ENCODE measurements at places on chromosomes 2 and 18.

GRCh38 chr2:172806996-172807395 lies 71.4 kb downstream of the RAPGEF4 start:
- peak; percentile 28 for DNase-seq

DNA sequence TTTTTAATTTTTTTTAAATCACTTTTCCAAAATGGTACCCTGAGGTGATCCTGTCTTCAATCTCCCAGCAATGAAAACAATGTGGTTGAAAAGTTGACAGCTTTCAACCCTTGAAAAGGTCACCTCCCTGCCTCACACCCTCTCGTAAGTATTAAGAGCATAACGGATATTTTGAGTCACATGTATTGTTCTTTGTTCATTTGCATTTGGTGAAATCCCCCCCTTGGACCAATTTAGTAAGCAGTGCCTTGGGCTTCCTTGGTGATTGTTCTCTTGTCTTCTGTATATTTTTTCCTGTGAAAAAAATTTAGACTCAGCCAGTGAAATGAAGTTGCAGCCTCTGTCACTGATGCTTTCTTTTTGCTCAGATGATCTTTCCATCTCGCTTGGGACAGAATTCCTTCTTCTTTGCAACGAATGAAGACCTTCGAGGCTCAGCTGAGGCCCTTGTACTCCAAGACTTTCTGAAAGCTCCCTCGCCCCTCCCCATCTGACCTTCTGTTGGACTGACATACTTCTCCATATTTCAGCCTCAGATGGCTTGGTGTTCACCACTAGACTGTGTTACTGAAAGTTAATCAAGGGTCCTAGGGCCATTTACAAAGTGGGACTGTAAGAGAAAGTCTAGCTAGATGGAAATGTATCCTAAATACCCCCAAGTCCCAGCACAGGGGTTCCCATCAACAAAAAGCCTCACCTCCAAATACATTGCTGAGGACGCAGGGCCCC lies 158.4 kb downstream of the BCL2 start:
- DNase-seq: no peak

- peak; percentile 12 for DNase-seq
These were observed 249.9 kb upstream of the THUMPD2 start for GRCh38 chr2:40028792-40029488.

GRCh38 chr2:61604433-61604832 lies 66.3 kb upstream of the XPO1 start:
- DNase-seq: no peak

DNA sequence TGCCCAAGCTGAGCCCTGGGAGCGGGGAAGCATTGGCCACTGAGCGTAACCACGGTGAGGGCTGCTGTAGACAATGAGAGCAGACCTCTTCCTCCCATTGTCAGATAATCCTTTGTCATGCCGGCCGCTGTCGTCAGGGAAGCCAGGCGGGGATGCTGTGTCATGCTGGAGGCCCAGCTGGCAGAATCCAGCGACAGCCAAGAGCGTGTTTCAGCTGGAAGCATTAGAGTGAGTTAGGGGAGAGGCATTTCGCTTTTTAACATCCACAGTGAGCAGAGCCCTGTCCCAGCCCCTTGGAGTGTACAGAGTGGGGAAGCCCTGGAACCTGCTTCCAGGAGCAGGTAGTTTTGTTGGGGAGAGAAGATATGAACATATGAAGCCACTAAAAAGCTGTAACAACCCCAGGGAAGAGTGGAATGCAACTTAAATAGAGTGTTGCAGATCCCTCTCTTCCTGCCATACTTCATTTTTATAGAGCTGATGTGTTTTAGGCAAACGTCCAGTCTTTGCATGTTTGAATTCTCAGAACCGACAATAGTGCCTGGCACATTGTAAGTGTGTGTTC lies 7.0 kb downstream of the CTIF start:
- peak; percentile 94 for DNase-seq

- no peak for DNase-seq
These were observed 87.7 kb downstream of the RAPGEF4 start for GRCh38 chr2:172823261-172823850.

DNA sequence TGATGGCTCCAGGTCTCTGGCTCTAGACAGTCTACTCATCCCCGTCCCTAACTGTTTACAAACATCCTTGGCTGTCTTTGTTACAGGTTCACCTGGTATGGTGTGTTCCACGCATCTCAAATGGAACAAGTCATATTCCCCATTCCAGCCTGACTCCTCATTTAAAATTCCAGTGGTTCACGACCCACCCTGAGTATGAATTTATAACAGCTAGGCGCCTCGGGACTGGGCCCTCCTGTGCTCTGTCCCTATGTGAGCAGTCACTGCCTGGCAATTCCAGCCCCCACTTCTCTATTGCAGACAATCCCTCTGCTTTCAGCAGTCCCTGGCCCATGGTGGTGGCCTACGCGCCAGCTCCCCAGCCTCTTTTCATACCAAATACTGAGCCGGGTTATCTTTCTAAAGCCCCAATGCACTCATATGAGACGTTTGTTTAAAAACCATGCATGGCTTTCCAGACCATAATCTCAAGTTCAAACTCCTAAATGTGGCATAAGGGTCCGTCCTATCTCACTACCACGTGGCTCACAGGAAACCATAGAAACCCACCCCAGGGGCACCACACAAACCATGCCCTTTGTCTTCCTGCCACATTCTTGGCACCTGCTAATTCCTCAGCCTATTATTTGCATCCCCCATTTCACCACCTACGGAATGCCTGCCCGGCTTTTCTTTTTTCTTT lies 1.6 kb downstream of the SERPINB8 start:
- DNase-seq: no peak

DNA sequence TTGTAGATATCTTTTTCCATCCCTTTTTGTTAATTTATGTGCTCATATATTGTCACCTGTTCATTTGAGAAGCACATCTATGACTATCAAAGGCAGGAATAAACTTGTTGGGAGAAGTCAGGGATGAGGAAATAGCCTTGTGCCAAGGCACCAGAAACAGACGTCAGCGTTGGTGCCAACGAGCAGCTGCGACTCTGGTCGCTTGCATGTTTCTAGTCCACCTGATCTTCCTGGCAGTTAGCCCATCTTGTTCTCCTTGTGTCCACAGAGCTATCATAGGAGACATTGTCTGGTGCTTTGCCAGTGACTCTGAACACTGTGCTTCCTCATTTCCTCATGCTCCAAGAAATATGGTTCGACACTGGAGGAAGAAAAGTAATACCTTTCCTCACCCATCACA lies 374.4 kb downstream of the PTPRM start:
- no peak for DNase-seq

DNA sequence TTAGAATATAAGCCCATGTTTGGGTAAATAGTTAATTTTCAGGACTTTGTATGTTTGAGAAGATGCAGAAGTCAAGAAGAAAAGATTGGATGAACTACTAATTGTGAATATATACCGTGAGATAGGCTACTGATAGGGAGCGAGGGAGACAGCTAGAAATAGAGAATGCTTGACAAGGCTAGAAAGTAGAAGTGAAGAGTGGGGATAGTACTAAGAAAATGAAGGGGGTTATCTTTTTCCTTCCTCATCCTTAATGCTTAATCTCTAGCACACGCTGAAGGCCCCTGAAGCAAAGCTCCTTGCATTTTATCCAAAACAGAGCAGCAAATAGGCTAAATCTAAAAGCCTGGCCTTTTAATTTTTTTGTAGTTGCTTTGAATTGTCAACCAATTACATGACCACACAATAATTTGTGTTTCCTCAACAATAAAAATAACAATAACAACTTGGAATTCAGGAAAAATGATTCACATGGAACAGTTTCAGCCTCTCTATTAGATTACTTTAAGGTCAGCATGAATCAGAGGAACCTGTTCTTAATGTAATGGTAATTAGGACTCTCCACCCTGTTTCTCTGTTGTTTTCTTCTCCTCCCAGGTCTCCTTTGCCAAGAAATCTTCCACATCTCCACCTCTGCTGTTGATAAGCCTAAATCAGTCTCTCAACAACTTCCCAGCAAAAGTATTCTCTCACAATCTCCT lies 1071.3 kb upstream of the ZEB2 start:
- no peak for DNase-seq

DNA sequence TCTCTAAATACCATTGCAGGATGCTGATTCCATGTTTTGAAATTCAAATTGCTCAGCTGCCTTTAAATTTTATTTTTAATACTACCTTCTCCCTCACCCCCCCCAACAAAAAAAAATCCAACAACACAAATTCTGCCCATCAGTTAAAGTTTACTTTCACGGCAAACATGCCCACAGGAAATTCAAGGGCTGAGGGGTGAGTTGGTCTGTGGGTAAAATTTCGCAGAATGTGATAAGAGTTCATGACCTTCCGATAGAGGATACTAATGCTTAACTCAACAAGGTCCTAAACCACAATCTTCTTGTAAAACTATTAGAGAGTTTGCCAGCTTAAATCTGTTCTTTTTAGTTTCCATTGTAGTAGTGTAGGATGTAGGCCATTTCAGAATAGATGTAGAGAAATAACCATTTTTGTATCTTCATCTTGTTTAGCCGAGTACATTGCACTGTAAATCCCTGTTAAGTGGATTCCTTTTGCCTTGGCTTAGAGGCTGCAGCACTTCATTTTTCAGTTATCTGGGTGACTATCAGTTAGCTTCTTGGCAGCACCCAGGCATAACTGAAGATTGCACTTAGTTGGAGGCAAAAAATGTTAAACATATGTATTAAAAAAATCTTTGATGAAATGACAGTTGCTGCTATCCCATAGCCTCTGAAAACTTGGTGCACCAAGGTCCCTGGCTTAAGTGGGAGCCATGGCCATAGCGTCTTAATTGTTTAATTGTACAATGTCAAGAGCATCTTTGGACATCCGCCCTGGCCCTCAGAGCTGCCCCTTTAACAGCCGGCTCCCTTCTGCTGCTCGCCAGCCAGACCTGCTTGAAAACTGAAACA lies 232.3 kb downstream of the HAUS1 start:
- DNase-seq: no peak

GRCh38 chr2:41020358-41020757 lies 568.5 kb upstream of the SLC8A1 start:
- DNase-seq: no peak

DNA sequence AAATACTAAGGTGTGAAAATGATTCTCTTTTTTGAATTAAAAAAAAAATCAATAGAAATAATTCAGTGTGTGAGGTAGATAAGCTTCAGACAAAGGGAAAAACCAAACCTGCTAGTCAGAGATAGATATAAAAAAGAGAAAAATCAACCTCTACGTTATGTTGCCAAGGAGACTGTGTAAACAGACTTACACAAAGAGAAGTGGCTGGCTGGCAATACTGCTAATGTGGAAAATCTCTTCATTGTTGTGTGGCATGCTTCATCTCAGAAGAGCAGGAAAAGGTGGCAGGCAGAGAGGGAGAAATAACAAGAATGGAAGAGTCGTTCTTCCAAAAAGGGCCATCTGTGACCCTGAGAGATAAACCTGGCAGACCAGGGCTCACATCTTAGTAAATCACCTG lies 200.8 kb downstream of the SLC8A1 start:
- no peak for DNase-seq

DNA sequence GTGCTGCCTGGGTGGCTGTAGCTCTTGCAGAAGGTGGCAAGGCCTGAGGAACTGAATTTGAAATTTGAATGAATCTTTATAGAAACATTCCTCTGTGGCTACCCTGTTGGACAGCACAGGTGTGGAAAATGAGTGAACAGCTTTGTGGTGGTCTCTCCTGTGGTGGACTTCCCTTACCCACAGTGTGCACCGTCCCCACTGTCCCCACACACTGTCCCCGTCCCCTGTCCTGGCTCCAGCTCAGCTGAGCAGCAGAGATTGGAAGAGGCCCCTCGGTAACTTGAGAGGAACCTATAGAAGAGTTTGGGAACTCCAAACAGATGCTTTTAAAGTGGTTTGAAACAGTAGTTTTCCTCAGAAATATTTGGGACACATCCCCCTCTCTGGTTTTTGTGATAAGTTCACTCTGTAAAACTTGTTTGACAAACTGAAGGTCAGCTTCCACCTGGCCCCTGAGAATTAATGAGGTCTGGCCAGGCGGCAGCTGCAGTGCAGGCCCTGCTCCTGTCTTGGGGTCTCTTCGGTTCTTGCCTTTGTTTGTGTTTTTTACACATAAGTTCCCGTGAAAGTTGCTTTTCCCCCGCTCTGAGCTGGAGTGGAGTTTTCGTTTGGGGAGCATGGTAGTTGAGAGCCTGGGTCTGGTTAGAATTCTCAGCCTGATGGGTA lies 63.2 kb downstream of the ASAP2 start:
- no peak for DNase-seq

DNA sequence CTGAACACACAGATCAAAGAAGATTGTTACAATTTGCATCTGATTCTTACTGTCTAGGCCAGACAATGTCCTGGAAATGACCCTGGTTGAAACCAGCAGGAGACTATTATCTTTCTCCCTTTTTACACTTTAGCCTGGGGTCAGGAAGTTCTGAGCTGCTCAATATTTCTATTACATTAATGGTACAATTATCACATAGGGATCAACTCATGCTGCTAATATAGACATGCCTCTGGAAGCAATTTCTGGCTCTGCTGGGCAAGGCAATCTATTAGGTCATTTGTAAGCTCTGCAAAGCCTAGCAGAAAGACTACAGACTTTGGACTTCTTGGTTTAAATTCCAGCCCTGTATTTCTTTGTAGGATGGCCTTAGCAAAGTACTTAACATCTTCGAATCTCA lies 205.3 kb downstream of the LRP1B start:
- no peak for DNase-seq

DNA sequence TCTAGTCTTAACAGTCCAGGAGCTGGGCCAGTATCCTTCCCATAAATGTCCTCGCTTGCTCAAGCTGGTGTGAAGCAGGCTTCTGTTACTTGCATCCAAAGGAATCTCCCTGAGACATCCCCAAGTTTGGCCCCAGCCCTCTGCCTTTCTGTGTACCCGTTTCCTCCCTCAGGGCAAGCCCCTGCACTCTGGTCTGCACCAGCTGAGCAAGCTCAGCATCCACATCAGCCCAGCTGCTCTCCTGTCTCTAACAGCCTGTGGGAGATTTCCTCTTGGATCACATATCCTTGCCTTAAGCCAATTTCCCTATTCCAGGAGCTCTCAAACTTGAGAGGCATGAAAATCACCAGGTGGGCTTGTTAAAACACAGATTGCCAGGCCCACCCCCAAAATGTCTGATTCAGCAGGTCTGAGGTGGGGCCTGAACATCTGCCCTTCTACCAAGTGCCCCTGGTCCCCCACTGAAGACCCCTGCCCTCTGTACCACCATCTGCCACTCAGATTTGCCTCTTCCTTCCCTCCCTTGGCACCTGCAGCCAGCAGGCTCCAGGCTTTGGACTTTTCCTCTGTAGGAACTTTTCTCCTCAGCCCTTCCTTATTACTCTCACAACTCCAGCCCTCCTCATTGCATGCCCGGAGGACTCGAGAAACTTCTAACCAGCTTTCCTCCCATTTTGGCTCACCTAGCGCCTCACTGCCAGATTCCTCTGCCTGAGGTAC lies 32.1 kb downstream of the REEP1 start:
- DNase-seq: no peak

DNA sequence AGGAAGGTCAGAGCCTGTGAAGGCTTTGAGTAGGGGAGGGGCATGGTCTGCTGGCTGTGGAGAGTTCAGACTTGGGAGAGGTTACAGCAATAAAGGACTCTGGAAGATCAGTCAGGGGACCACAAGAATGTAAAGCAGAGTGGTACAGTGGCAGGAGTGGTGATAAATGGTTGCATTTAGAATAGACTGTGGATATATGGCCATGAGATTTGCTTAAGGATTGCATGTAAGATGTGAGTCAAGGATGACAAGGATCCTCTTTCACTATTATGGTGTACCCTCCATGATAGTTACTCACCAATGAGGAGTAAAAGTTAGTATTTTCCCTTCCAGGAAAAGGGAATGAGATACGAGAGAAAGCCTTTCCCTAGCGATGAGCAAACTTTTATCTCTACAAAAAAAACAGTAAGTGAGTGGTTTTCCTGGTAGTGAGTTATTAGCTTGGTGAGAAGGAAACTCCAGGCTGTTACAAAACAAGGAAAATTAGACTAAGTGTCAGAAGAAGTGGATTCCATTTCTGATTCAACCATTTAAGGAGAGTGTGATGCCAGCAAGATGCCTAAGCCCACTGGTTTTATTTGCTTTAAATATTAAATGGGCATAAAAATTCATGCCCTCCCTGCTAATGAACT lies 818.0 kb upstream of the ACVR2A start:
- DNase-seq: no peak
